ENCODE measurements at places on chromosomes 2 and 18.

DNA sequence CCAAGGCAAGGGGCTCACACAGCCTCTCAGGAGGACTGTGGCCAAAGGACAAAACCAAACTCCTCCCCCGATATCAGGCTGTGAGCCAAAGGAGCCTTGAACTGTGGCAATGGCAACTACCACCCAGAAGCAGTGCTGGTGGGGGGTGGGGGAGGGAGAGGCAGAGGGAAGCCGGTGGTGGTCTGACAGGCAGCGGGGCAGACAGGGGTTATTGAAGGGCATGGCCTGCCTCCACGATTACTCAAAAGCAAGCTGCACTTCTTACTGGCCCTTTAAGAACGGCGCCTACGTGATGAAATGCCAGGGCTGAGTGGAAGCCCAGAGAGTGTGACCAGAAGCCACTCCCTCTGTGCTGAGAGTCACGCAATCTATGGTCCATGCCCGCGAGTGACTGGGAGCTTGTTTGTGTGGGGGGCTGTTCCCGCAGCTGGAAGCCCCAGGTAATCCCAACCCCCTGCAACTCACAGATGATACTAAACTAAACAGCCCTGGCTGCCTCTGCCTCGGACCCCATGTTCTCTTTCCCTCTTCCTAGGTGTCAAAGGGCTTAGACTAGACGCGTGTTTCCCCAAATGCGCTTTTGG is 128.2 kb upstream of the CXCR4 start:
- peak; percentile 95 for DNase-seq

- DNase-seq: no peak
Measured at GRCh38 chr2:237124820-237125219, 39.1 kb downstream of the COPS8 start.

DNA sequence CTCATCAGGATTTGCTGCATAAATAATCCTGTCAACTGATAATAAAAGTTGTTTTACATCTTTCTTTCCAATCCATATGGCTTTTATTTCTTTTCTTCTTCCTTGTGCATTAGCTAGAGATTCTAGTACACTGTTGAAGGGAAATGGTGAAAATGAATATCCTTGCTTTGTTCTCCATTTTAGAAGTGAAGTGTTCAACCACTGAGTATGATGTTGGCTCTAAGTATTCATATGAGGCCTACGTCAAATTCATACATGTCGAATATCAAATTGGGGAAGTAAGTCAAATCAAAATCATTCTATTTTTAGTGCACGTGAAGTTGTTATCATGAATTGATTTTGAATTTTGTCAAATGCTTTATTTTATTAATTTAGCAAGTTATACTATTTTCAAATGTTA is 7.8 kb upstream of the ACKR3 start:
- no peak for DNase-seq

DNA sequence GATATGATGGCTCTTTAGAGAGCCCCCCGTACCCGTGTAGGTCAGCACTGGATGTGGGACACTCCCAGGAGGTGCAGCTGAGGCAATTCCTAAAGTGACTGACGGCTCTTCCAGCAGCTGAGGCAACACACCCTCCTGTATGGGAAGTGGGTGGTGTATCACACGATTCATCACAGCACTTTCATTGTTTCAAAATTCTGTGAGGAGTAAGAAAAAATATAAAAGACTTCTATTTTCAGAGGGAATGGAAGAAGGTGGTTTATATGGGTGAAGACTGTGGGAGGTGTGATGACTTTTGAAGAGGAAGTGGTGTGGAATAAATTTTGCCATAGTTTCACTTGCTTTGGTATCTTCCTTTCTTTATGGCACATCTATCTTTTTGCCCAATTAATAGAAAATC is 22.3 kb downstream of the QPCT start:
- no peak for DNase-seq

DNA sequence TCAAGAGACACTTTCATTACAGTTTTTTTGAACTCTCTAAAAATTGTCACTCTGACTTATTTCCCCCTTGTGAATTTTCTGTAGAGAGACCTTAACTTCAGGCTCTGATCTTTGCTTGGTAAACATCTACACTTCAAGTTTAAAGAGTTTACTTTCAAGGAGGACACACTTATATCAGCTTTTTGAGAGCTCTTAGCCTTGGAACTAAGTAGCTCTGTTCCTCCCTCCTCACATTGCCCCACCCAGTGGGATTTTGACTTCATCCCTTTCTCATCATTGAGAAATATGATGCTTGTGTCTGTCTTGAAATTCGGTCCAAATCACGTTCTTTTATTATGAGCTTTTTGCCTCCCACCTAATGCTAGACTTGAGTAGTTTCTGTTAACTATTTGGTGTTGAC is 433.4 kb upstream of the MEIS1 start:
- DNase-seq: no peak

DNA sequence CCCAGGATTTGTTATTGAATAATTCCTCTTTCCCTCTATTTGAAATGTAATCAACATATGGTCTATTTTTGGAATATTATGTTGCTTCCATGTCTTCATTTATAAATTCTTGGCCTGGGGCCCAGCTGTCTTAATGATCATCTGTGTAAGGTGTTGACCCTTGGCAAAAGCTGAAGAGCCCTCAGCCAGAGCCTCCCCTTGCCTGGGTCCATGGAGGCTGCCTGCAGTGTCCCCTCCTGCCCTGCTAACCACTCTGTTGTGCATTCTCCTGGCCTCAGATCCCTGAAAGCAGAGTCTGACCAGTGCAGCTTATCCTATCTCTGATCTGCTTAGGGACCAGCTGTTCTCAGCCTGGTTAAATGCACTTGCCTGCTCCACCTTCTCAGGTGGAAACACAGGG is 226.1 kb upstream of the APCDD1 start:
- DNase-seq: no peak

- no peak for DNase-seq
Measured at GRCh38 chr2:155022531-155022930, 324.0 kb downstream of the KCNJ3 start.

DNA sequence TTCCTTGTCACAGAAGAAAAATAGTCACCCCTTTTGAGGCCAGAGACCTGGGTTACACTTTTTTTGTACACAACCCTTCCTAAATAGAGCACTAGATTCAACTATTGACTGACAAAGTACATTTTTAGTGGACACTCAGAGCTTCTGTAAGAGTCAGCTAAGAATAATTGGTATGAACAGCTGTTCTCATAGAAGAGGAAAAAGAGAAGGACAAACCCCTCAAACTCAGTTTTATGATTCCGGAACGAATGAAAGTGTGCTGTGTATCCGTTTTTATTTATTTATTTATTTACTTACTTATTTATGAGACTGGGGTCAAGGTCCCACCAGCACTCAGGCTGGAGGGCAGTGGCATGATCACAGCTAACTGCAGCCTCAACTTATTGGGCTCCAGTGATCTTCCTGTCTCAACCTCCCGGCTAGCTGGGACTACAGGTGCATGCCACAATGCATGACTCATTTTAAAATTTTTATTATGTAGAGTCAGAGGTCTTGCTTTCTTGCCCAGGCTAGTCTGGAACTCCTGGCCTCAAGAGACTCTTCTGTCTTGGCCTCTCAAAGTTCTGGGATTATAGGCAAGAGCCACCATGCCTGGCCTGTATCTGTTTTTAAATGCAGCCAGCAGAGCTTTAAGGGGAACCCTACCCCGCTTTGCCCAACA is 36.0 kb upstream of the FZD5 start:
- DNase-seq: no peak

GRCh38 chr2:223586261-223586660 is 15.9 kb downstream of the SCG2 start:
- no peak for DNase-seq

- no peak for DNase-seq
Measured at GRCh38 chr2:37583402-37583801, 88.0 kb downstream of the CDC42EP3 start.

GRCh38 chr2:64749446-64749845 is 95.7 kb upstream of the SERTAD2 start:
- DNase-seq: no peak

DNA sequence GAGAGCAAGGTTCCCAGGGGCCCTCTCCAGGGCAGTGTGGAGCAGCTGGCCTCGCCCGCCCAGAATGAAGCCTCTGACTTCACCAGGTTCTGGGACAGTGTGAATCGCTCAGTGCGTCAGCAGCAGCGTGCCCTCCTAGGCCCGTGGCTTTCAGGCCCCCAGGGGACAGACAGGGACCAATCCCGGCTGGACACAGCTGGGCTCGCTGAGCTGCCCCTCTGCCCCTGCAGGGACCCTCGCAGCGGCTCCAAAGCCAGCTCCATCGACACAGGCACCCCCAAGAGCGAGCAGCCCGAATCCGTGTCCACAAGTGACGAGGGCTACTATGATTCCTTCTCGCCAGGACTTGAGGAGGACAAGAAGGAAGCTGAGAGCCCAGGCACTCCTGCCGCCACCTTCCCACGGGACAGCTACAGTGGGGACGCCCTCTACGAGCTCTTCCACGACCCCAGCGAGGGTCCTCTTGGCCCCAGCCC is 7.6 kb downstream of the AMER3 start:
- DNase-seq: no peak

GRCh38 chr18:70172225-70172624 is 33.3 kb downstream of the RTTN start:
- DNase-seq: no peak

GRCh38 chr2:110770404-110770958 is 38.1 kb downstream of the ACOXL start:
- DNase-seq: no peak

DNA sequence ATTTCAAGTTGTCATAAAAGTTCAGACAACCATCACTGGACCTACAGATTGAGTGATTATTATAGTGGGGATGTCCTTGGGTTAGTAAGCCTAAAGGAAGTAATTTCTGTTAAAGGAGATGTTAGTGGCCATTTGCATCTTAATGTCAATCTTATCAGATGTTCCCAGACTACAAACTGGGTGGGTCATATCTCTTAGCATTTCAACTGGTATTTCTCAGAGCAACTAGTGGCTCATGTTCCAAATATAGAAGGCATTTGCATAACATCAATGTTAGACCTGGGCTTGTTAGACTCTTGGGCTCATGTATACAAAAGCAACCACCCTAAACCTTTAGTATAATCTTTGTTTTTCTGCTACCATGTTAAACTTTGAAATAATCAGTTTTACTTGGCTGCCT is 17.9 kb downstream of the PLEKHA3 start:
- DNase-seq: no peak

DNA sequence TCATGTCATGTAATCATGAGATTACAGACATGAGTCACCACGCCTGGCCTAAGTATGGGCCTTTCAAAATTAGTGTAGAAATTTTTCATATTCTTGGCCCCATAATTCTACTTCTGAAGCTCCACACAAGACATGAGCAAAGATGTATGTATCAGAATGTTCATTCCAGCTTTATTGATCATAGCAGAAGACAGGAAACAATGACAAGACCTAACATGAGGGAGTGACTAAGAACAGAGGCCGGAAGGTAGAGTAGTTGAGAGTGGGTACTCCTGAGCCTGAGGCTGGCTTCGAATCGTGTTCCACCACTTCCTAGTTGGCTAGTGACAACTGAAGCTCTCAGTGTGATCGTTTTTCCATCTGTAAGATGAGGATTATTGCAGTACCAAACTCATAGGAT is 89.3 kb downstream of the ARMC9 start:
- DNase-seq: no peak

GRCh38 chr2:170457742-170458141 is 257.4 kb upstream of the SP5 start:
- DNase-seq: no peak

GRCh38 chr2:234157817-234158588 is 107.5 kb downstream of the SPP2 start:
- no peak for DNase-seq

DNA sequence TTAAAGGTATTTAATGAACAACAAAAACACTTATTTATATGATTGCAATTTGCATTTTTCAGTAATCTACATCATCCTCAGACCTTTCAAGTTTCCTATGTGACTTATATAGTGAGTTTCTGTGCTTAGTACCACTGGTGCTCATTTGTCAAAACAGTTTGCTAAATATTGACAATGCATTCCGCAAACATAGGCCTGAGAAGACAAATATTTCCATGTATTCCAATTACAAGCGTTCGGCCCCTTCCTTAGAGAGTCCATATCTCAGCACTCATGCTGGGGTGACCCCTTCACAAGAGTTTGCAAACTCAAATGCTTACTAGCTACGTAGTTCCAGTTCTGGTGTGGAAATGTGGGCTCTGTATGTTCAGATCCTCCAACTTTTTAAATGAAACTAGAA is 56.1 kb downstream of the SRD5A2 start:
- no peak for DNase-seq

DNA sequence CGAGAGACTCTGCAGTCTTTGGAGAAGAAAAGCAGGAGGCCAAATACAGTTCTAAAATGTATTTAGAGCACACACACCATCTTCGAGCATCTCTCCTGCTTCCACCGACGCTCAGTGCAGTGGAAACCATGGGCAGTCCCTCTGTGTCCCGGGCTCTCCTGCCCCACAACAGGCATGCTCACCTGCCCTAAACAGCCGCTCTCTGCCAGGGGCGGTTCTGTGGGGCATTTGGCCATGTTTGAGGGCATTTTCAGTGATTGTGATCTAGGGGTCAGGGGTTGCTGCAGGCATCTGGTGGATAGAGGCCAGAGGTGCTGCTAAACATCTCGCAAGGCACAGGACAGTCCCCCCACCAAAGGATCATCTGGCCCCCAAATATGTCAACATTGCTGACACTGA is 55.8 kb downstream of the EMX1 start:
- no peak for DNase-seq

DNA sequence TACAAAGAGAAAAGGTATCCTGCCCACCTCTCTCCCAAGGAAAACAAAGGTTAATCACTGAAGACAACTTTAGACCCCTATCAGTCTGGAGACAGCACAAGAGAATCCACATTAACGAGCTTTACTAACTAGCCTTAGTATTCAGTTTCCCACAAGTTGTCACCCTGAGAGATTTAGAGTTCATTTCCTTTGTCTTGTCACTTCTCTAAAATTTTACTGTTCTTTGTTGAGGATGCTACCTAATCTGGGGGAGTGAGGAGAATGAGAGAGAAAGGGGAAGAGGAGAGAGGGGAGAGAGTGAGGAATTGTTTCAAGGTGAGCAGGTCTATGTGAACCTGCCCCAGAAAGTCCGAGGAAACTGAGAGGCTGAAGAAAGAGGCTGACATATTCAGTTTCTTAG is 28.4 kb downstream of the C2orf76 start:
- DNase-seq: no peak

- no peak for DNase-seq
Measured at GRCh38 chr18:56323673-56324072, 314.7 kb downstream of the TXNL1 start.

DNA sequence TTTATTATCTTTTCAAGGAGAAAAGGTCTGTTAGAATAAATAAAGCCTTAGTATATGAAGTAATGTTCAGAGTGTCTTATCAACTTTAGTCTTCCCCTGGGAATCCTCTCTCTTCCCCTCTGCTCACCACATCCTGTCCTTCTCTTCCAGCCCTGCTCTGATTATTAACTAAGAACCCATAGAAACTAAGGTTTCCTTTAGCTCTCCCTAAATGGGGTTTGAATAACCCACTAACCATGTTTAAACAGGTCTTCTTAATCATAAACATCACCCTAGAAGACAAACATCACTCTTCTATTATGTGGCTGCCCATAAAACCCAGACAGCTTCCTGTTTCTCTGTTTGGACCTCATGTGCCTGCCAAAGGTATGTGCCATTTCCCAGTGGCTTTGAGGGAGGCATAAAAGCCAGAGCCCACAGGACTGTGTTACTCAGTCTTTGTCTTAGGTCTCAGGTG is 50.1 kb downstream of the SLC14A1 start:
- no peak for DNase-seq
